ENCODE measurements at places on chromosomes 1 and 21.

- DNase-seq, result no peak
Observed at GRCh38 chr1:234933475-234933874, 195.2 kb downstream of the TOMM20 start.

- no peak for DNase-seq
Observed at GRCh38 chr1:26771643-26772321, 16.0 kb upstream of the PIGV start.

GRCh38 chr1:27403065-27403726 is 10.8 kb downstream of the GPR3 start:
- no peak for DNase-seq

DNA sequence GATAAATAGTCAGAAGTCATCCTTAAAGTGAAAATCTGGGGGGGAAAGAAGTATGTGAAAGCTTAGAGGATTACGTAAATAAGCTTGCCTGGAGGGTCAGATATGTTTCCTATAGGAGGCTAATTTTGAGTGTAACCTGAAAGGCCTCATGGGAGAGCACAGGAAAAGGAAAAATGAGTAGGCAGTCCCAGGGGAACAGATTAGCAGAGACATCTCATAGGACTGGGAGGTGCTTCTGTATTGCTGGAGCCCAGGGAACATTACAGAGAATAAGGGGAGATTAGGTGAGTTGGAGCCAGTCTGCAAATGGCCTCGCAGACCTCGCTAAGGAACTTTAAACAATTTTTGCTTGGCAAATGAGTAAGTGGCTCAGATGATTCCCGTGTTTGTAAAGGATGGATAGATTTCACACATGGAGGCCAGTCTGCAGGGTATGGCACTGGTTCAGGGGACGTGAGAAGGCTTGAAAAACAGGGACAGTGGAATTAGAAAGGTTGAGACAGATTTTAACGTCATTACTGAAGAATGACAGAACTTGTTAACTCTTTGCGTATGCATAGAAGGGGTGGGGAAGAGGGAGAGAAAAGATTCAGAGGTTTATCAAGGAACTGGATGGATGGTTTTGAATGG is 149.1 kb downstream of the GREM2 start:
- DNase-seq, result no peak

DNA sequence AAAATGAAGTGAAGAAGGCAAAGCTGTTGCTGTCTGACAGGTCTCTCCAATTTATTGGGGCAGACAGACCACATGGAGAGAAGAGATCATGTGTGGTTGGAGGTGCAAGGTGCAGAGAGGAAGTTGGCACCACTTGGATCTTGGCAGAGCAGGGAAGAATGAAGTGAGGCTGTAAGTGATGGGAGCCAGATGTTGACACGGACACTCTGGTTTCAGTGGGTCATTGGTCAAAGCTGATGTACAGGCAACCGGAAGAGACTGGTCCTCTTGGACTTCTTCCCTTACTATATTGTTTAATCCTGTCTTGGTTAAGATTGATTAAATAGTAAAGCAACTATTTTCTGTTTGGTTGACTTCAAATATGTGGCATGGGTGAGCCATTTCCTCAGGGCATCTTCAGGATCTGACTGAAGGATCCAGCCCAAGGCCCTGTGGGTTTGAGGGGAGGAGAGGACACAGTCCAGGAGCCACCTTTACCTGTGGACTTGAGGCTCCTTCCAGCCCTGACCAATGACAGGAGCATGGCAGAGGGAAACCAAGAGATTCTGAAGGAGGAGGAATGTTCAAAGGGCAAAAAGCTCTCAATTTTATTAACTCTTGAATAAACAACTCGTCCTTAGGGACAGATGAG is 49.4 kb downstream of the NENF start:
- DNase-seq, result no peak

DNA sequence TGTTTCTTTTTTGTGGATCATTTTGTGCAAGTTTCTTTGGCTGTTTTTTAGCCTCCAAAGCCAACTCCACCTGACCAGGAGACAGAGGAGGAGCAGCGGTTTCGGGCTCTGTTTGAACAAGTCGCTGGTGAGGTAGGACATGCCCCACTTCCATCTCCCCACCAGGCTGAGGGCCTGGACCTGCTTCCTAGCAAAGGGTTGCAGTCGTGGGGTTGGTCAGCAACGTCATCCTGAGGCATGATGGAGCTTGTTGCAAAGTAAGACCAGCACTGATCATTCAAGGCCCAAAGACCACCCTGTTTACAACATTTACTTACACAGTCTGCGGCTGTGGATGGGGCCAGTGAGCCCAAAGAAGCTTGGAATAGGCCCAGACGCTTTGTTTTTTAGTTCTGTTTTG is 40.3 kb downstream of the CAPN9 start:
- no peak for DNase-seq

DNA sequence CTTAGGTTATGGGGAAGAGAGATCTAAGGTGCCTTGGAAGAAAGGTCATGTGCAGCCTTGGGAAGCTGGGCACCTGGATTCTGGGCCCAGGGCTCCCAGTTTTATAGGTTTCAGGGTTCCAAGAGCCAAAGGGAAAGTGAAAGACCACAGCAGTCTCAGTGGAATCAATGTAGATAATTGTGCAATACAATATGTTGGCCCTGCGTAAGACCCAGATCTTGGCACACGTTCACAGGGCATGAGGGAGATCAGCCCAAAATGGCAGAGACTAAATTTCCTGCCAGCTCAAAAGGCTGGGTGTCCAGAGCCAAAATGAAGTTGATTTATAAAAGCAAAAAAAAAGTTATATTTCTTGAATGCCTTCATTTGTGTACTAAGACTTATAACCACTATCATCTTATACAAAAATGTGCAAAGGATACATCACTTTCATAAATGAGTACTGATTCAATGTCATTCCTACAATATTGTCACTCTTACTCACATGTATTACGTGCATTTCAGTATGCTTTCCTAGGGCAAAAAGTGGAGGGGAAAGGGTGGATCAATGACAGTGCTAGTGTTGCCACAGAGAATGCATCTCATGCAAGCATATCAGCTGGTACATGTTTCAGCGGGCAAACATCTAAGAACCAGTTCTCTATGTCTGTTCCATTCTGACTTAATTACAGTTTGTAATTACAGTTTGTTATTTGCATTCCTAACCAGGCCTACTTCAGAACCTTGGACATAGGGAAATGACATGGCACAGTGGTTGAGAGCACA is 22.5 kb upstream of the NPL start:
- DNase-seq, result no peak

- DNase-seq, result no peak
Observed at GRCh38 chr1:110215621-110216515, 5.8 kb downstream of the KCNC4 start.

GRCh38 chr1:236289492-236290131 is 7.9 kb upstream of the ERO1B start:
- no peak for DNase-seq

- DNase-seq, result no peak
Observed at GRCh38 chr1:30321246-30321910, 402.0 kb downstream of the MATN1 start.

GRCh38 chr1:1321477-1321876 is 3.0 kb downstream of the INTS11 start:
- no peak for DNase-seq

GRCh38 chr1:66968574-66968973 is 43.8 kb downstream of the MIER1 start:
- no peak for DNase-seq

GRCh38 chr1:79304131-79304530 is 297.6 kb upstream of the ADGRL4 start:
- DNase-seq, result no peak

GRCh38 chr1:26283871-26284596 is 4.1 kb downstream of the SH3BGRL3 start:
- no peak for DNase-seq

DNA sequence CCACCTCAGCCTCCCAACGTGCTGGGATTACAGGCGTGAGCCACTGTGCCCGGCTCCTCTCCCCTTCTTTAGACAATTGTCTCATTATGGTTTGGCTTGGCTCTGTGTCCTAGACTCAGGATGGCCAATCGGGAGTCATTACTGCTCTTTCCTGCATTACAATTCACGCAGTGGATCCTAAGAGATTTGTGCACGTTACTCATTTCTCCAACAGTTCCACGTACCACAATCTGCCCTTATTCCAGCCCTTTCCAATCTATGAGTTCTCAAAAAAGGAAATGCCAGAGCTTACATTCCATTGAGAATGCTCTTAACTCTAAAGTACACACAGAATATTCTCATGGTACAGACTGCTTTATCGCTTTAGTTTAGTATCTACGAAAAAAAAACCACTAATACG is 357.0 kb downstream of the GPATCH2 start:
- no peak for DNase-seq

DNA sequence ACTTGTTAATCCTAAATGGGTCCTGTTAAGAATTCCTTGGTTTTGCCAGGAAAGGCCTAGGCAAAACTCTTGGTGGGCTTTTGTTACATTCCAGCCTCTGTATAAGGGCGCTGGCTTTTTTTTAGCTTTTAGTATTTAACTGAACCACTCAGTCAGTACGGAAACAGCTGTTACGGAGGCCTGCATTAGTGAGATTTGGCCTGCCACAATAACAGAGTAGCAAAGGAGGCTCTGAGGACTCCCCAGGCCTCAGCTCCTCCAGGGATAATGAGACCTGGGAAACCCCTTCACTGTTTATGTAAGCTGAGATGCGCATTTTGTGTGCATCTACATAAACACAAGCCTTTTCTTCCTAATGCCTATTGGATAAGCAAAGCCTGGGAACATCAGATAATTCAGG is 210.2 kb downstream of the APP start:
- DNase-seq, result no peak

DNA sequence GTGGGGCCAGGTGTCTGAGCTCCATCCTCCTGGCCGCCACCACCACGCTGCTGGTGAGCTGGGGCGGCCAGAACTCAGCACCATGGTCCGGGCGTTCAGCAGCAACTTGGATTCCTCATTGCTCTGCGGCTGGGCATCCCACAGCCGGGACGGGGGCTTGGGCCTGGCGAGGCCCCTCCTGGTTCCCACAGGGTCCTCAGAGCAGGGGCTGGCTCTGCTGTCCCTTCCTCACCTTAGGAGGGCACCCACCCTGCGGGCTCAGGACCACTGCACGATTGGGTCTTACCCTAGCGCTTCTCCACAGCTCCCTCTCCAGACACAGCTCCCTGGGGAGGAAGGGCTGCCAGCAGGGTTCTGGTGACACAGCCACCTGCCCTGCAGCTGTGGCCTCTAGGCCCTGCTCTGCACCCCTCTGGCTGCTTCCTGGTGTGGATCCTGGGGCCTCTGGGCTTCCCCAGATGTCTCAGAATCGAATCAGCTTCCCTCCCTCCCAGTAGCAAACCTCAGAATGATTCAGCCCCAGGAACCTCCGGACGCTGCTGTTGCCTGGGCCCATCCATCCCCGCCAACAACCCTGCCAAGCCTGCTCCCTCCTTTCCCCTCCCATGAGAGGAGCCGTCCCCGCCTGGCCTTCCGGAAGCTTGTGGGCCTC is 25.0 kb downstream of the CRYAA start:
- no peak for DNase-seq

DNA sequence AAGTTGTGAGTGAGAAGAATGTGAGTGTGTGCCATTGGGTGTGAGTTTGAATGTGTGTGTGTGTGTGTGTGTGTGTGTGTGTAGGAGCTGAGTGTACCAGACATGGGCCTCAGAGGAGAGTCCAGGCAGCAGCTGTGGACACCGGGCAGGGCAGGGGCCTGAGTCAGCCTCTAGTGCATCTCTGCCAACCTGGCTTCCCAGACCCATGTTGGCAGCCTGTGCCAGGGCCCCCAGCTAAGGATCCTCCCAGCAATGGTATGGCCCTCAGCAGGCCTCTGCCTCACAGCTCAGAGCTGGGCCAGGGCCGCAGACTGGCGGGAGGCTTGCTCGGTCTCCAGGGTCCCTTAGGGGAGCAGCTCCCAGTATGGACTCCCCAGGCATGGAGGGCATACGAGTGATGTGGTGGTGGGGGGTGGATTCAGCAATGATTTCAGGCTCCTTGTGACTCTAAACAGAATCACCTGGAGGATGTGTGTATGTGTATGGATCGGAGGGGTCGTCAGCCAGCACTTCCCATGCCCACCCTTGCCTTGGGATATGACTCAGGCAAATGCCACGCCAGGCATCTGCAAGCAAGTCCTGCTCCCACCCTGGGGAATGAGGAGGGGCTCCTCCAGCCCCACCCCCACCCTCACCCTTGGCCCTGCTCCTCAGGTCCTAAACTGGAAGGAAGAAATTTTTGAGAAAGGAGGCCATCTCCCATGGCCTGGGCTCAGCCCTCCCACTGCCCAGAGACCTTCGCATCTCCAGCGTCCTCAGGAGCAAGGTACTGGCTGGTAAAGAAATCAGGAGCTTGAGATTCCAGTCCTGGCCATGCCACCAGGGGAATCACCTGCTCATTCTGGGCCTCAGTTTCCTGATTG is 1.8 kb upstream of the FOXO6 start:
- no peak for DNase-seq

DNA sequence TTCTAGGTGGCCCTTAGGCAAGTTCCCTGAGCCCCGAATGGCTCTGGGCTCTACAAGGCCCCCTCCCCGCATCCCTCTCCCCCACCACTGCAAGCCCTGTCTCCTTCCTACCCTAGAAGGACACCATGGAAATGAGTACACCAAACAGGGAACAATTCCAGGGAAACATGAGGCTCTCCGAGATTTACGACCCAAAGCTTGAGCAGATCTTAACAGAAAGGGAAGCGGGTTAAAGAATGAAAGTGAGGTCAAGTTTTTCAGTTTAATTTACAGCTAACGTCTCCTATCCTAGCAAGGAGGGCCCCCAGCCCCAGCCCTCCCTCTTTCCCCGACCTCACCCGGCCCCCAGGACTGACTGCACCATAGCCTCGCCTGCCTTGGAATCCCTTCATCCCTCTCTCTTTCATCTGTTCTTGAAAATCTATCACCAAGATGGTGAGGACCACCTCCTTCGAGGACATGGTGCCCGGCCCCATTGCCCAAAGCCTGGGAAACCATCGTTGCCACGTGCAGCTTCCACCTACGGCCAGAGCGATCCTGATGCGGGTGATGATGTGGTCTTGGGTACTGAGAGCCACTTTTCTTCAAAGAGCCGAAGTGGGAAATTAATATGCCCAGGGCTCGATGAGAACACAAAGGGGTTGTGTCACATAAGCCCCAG is 30.5 kb downstream of the SIM2 start:
- DNase-seq, result no peak
